ENCODE measurements at places on chromosomes 12 and 14.

DNA sequence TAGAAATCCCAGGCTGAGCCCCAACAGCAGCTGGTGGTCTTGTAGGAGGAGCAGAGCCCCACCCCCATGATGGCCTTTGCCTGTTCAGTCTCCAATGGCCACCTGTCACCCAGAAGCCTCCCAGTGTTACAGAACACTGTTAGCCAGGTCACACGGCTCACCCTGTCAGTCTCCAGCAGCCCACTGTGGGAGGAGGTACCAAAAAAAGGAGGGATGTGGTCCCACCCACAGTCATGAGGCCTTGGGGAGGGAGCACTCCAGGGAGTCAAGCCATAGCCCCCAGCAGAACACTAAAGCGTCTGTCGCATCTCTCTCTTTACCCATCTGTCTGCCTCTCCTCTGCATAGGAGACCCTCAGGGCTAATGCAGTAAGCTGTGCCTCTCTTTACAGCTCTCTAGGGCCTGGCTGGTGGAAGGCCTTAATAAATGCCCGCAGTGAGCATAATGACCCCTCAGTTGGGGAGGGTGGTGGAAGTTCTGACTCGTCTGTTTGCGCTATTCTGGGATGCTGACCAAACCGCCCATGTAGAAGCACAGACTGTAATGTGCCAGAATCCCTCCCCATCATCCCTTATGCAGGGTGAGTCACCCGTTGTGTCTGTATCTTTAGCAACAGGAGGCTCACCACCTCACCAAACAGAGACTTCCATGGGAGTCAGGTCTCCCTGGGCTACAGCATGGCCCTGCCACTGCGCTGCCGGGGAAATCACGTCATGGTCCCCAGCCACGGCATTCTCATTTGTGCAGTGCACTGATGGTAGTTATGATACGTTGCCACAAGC lies 14.6 kb downstream of the C14orf132 start:
- DNase-seq, result peak; percentile 66

GRCh38 chr14:27553790-27554189 lies 956.0 kb upstream of the NOVA1 start:
- DNase-seq, result peak; percentile 15

DNA sequence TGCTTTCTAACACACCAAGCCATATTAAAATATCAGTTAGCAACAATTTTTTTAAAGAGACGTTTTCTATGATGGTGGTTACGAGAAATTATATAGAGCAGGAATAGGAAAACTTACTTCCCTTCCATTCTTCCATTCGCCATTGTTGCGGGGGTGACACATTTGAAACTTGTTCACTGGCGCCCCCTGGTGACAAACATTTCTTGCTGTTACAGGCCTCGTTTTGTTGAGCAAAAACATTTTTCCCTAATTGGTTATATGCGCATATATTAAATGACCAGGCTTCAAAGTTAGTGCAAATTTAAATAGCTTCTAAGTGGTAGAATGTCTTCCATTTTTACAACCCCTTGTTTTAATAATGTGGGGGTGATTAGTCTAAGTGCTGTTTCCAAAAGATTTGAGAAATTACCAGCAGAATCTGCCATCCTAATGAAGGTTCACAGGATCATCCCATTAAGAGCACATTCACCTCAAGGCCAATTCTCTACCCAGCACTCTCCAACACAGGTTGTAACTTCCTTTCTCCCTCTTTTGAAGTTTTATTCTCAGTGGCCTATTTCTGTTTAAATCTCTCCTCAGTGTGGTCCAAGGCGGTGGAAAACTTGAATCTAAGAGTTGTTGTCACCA lies 1124.7 kb downstream of the FLRT2 start:
- DNase-seq, result peak; percentile 29

- no peak for DNase-seq
These were observed 12.5 kb downstream of the STYK1 start for GRCh38 chr12:10661338-10661737.

DNA sequence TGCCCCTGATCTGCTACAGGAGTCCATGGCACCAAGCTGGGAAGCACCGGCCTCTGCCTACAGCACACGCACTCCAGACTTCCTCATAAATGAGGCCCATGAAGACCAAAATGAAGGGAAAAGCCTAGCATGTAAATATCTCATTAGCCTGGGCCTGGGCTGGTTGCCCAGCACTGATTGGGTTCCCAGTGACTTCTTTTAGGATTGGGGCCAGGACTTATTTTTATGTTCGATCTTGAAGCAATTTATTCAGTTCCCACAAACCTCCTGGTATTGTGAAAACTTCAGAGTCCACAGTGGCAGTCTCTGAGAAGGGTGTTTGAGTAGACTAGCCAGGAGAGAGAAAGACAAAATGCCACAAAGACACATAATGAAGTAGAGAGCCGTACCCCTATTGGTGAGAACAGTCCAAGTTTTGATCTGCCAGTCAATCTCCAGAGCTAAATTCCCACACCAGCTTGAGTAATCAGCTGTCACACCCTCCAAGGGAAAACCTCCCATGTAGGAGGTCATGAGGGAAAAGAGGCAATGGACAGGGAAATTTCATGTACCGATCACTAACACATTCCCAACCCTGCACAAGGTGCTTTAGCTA lies 78.2 kb downstream of the PHLDA1 start:
- no peak for DNase-seq

GRCh38 chr12:30578426-30578825 lies 117.2 kb downstream of the IPO8 start:
- no peak for DNase-seq

DNA sequence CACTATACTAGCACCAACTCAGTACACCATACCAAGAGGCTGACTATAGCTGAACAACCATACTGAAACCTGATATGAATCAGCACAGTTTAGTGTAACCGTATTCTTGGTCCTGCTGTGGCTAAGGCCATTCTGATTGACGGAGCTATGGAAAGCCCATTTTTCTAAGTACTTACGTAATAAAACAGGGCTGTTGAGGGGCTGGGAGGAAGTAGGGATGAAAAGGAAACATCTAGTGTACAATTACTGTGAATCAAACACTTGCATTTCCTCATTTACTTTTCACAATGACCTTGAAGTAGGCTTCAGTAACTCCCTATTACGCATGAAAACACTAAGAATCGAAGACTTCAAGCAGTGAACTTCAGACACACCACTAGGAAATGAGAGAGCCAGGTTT lies 198.2 kb downstream of the BTG1 start:
- no peak for DNase-seq

DNA sequence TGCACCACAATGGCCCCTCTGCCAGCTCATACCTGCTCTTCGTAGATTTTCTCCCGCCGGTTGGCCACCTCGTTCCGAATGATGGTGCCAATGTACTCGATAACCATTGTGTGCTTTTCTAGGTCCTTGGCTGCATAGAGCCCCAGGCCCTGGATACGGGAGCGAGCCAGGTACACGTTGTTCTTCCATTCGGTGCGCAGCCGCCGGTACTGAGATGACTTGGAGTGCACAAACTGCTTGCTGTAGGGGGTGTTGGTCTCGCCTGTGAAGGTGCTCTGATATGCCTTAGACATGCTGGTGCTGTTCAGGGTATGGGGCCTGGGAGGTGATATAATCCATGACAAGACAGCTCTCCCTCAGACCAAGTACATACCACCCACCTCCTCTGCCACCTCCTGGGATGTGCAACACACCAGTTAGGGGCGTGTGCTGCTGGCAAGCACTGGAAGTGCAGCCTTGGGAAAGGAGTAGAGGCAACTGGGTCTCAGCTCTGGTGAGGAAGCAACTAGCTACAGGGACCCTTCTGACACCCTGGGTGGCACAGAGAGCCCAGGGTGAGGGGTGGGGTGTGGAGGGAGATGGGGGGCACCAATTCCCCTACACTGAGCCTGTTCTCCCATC lies 4.1 kb upstream of the PRKAG1 start:
- DNase-seq, result no peak

- DNase-seq, result no peak
These were observed 69.2 kb downstream of the PTPRQ start for GRCh38 chr12:80513211-80513610.

Measured in NCI-H524 treated with DMSO at 0.1 percent for 48 hours (cell line).